ENCODE measurements at places on chromosomes 2 and 18.

DNA sequence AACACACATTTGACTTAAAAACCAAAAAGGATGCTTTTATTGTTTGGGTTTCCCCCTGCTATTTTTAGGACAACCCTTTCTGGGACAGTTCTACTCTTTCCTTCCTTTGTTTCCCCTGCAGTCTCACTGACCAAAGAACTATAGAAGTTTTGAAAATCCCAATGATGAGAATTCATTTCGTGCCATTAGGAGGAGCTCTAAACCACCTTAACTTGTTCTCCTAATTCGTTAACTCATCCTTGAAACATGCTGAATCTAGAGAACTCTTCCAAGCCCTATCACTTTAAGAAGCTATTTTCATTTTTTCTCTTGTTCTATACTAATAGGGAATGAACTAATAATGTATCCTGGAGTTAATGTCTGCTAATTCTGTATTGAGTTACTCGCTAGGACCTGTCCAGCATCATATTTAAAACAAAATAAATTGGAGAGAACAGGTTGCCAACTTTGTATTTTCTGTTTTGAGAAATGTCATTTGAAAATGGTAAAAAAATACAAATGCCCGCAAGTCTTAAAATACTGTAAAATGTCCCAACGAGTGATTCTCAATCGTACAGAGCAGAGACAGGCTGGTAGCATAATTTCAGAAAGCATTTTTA is 62.9 kb downstream of the AFTPH start:
- DNase-seq: no peak

GRCh38 chr2:166900700-166901099 is 12.4 kb downstream of the XIRP2 start:
- no peak for DNase-seq

DNA sequence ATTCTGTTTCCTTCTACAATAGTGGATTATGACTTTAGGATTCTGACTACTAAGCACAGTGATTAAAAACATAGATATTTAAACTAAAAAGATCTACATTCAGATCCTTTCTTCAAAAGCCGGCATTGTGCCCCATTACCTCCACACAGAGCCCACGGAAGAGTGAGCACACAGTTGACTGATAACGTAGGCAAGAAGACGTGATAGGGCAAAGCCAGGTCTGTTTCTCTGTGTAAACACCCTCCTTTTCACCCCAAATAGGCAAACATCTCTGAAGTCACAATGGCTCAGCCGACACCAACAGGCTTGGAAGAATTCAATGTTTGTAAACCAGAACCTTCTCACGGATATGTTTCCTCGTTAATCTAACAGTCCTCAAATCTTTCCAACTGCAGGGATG is 302.9 kb downstream of the CMPK2 start:
- DNase-seq: no peak

- DNase-seq: no peak
Measured at GRCh38 chr2:233285921-233286320, 21.7 kb upstream of the SAG start.

DNA sequence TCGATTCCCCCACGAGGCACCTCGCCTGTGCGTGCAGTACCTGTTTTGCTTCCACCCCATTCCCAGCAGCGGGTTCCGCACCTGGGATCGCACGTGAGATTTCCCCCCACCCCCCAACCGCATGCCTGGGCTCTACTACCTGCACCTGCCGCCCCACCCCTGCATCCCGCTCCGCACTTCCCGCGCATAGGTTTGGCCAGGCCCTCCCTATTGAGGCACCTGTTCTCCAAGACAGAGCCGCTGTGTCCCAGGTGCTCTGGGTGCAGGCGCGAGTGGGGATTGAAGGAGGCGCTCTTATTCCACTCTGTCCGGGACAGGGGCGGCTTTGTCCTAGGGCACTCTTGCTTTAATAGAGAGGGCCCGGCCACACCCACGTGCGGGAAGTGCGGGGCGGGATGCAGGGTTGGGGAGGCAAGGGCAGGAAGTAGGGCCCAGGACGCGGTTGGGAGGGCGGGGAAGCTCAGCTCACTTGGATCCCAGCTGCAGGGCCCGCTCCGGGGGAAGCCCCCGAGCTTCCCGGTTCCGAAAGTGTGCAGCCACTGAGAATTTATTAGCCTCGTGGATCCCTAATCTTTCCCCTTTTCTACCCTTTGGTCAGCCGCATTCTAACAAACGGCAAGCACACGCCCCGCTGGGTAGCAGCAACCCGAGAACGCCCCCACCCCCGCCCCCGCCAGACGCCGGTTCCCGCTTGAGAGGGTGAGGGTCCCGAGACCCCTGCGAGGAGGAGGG is 670 bp upstream of the MOCOS start:
- no peak for DNase-seq

DNA sequence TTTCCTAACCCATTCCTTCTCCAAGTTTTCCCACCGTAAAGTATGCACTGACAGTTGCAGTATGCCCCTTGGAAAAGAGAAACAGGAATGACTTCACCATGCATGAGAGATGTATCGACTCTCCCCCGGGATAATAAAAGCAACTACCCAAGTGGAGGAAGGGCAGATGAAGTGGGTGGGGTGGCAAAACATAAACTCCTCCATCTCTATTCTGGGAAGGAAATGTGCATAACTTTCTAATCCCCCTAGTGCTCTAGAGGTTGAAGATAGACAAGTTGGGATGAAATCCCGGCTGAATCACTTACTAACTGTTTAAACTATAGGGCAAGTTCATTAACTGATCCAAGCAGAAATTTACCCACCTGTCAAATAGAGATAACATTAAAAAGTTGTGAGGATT is 89.2 kb downstream of the PIGN start:
- DNase-seq: no peak

- DNase-seq: no peak
Measured at GRCh38 chr2:235229236-235229635, 264.6 kb upstream of the AGAP1 start.

DNA sequence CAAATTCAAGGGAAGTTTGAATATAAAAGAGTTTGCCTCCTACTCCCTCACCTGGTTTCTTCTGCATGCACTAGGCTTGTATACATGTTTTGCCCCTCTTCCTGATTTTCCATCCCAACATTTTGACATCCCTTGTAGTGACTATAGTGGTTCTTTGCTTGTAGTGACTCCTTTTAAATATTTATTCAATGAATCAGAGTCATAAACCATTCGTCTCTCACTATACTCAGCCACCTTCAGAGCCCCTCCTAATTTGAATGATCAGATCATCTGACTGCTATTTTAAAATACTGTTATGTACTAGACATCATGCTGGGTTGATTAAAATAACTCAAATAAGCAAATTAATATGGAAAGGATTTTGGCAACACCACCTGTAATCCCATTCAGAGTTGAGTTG is 492.1 kb upstream of the PIK3C3 start:
- DNase-seq: no peak

GRCh38 chr2:233384811-233385488 is 30.7 kb downstream of the DGKD start:
- no peak for DNase-seq

GRCh38 chr2:31287654-31288053 is 53.7 kb downstream of the EHD3 start:
- no peak for DNase-seq

GRCh38 chr2:37205689-37206341 is 9.5 kb downstream of the CEBPZOS start:
- no peak for DNase-seq

DNA sequence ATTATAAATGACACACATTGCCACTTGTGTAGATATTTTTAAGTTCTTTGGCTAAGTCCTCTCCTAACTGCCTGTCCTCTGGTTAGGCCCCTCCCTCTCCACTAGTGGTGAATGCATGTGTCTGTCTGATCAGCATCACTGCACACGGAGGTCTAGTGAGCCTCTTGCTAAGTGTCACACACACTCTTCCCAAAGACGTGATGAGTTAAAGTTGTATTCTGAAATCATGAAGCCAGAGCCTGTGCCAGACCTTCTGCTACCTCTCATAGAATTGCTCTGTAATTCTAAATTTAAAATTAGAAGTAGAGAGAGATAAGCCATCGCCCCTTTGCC is 41.3 kb downstream of the RALB start:
- no peak for DNase-seq

DNA sequence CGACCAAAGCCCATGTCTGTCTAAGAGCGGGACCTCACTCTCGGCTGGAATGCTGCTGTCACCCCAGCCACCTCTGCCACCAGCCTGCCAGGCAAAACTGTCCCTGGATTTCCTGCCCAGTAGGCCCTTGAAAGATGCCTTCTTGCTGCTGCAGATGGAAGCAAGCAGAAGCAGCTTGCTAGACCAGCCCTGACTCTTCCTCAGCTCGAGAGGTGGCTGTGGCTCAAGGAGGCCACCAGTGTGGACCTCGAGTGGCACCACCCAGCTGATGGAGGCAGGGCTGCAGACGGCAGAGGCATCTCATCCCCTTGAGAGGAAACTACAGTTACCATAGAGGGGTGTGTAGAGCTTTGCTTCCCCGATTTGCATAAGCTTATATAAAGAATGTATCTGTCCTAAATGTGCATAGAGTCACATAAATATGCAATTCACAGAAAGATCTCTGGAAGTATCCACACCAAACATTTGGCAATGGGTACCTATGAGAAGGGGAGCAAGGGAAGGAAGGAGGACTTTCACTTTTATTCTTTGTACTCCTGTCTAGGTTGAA is 20.6 kb downstream of the ADCY3 start:
- no peak for DNase-seq

DNA sequence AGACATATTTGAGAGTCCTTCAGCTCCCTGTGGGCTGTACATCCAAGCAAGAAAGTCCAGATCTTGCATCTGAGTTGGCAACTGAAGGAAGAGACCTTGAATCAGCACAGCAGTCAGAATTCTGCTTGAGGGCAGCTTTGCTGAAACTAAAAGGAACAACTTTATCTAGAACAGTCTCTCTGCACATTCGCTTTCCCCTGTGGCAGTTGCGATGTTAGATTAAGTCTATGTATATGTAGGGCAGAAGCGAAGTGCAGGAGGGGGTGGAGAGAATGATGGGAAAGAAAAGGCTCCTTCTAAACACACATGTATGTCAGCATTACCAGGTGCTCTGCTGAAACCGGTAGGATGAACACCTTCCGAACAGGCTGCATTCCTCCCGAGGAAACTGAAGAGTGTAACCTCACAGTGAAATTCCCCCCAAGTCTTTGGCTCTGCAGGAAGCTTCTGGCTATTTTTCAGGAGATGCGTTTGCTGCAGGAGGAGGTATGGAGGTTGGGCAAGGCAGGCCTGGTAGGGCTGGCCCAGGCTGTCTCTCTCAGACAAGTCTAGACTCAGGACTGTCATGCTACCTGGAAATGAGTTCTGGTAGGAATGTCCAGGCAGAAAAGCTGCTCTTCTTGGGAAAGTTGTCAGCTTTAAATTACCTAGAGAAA is 70.0 kb upstream of the ATL2 start:
- no peak for DNase-seq

DNA sequence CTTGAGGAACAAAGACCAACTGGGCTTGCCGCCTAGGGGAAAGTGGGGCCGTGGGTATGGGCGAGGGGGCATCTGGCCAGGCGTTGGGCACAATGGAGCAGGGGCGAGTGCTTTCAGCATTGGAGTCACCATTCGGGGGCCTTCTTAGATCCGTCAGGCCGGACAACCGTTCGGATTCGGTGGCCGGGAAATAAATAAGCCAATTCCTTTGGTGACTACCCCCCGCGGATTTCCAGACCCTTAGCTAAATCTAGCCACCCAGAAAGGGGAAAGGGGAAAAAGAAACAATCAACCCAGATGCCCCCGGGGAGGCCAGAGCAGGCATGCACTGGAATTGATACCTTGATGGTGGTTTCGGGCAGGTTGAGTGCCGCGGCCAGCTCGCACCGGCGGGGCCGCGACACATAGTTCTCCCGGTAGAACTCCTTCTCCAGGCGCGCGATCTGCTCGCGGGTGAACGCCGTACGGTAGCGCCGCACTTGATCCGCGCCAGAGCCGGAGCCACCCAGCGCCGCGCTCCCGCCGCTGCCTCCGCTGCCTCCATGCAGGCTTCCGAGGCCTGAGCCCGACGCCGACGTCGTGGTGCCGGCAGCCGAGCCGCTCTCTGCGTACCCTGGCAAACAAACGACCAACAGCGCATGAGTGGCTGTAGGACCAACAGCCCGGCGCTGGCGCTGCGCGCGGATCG is 1.8 kb downstream of the EVX2 start:
- DNase-seq: no peak

Measured in stimulated activated naive CD4-positive, alpha-beta T cell treated with Interleukin-2 at 50 U/mL for 16 hours (primary cell).